ENCODE measurements at places on chromosomes 1 and 21.
A peak's percentile ranks its signal among the peaks of the same experiment; 100 is the strongest.

DNA sequence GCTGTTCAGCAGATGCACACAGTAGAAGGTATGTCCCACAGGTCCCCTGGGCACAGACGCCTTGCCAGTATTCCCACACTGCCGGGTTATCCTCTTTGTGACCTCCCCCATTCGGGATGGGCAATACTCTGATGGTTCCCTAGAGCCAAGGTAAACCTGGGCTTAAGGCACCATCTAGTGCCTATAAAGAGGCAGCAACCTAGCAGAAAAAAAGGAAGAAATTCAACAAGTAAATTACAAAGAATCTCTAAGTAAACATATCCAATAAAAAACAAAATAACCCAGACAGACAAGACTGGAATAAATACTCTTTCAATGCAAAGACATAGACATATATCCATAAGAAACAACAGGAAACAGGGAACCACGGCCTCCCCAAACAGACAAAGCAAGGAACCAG is 39.4 kb downstream of the HSF2BP start:
- no peak for DNase-seq

DNA sequence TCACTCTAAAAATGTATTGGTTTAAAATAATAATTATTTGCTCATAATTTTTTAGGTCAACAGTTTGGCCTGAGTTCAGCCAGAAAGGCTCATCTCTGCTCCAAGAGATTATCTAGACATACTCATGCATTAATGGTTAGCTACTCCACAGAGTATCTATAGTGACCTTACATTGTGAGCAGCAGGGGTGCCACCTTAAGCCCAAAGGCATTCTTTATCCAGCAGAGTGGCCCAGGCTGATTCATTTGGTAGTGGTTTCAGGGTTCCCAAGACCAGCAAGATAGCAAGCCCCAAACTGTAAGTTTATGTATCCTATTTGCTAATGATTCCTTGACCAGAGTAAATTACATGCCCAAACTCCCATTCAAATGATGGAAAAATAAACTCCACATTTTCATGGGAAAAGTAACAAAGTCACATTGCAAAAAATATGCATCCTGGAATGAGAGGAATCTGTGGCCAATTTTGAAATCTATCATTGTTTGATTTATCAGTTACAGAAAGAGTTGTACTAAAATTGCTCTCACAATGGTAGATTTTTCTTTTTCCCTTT is 182.6 kb upstream of the KCNK2 start:
- no peak for DNase-seq

DNA sequence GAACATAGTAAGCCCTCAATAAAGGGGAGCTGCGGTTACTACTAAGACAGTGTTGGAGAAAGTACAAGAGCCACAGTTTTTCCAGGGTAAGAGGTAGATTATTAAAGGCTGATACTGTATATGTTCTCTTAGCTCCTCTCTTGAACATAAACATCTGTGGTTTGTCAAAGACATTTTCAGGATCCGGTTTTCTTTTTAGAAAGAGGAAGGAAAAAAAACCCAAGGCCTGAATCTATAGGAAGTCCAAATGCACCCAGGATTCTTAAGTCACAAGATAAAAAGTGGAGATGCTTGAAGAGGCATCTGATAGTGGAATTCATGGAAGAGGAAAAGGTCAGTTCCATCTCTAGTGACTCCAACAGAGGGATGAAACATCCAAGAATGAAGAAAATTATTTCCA is 24.6 kb upstream of the SLC45A3 start:
- DNase-seq, result no peak

GRCh38 chr1:198970916-198971315 is 332.1 kb downstream of the PTPRC start:
- DNase-seq, result no peak

- DNase-seq, result no peak
Measured at GRCh38 chr1:100955322-100955721, 59.4 kb downstream of the SLC30A7 start.

DNA sequence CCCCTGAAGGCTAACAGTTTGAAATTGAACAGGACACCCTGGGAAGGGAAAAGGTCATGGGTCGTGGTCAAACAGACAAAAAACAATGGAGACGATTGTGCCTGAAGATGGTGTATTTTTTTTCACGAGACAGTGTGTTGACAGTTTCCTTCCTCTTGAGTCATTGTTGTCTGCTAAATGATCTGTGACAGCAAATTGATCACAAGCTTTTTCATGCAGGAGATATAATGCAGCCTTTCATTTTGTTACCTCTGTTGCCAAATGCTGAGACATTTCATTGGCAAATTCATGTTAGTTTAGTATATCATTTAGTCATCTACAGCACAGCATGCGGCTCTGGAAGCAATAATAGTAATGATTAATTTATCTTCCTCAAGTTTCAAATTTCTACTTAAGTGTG is 27.7 kb downstream of the UBE2U start:
- no peak for DNase-seq

DNA sequence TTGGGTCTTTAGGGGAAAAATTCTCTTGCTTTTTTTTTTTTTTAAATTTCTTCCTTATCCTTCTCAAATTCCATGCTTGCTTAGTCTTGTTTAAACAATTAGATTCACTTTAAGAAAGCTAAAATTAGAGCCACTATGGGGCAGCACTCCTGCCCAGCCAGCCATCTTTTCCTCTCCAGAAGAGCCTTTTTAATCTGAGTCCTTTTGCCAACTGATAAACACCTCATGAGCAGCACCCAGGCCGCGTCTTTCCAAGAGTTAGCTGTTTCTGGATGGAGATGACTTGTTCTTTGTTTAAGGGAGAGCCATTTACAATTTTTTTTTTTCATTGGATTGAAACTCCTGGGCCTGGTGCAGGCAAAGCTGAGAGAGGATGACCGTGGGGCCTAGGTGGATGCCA is 53.3 kb upstream of the TSPAN2 start:
- DNase-seq, result no peak

DNA sequence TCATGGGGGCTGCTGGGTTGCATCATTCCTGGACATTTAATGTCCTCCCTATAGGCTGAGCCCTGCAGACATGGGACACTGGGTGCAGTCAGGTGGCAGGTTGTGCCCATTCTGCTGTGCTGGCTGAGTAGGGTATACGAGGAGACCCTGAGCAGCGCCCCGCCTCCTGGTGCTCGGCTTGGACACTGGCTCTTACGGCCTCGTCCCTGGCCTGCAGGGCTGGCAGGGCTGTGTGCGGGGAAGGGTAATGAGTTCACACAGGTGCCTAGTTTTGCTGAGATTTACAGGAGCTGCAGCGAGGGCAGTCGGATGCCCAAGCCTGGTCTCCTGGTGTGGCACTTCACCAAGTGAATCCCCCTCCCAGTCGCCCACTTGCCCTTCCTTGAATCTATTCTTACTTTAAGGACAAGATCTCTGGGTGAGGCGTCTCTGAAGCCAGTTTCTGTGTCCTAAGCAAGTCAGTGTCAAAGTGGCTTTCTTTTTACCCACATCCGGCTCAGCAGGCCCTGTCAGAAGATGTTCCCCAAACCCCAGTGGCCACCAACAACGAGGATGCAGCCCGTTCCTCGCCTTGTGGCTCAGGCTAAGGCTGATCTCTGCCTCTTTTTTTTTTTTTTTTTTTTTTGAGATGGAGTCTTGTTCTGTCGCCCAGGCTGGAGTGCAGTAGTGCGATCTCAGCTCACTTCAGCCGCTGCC is 73.2 kb downstream of the MAN1C1 start:
- DNase-seq, result no peak

GRCh38 chr1:204314171-204314892 is 45.4 kb downstream of the PLEKHA6 start:
- DNase-seq, result no peak

- DNase-seq, result no peak
Measured at GRCh38 chr1:52569449-52570210, 16.7 kb upstream of the TUT4 start.

DNA sequence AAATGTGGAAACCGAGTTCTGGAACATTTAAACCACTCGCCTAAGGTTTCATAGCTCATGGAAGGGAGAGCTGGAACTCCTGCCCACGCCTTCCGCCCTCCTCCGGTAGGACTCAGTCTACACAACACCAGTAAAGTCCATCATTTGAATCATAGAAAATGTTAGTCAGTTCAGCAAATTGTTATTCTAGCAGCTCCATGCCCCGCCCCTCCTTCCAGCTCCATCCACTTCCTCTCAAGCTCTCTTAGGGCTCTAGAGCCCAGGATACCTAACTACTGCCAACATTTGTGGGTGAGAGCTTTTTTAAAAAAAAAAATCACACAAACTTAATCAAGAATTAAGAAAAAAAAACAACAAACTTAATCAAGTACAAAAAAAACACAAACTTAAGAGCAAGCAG is 121.8 kb downstream of the TBX15 start:
- no peak for DNase-seq

DNA sequence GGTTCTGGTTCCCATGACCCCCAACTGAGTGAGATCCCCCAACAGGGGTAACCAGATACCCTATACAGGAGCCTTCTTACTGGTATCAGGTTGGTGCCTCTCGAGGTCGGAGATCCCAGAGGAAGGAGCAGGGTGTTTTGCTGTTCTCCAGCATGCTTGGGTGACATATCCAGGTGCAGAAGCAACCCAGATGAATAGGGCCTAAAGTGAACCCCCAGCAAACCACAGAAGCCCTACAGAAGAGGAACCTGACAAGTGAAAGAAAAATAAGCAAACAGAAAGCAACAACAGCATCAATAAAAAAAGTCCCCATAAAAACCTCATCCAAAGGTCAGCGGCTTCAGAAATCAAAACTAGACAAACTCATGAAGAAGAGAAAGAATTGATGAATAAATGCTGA is 633.4 kb upstream of the CXADR start:
- DNase-seq, result no peak

GRCh38 chr1:176785791-176786190 is 322.8 kb downstream of the PAPPA2 start:
- peak; percentile 29 for DNase-seq

- no peak for DNase-seq
Measured at GRCh38 chr1:93690341-93690740, 8.7 kb upstream of the BCAR3 start.

Data from DMS 273 treated with DMSO at 0.1 percent for 48 hours (cell line).